ENCODE measurements at places on chromosomes 16 and 17. TPM values are rescaled to one million over a fixed set of nuclear protein-coding genes. Genes with fewer than 3 reads are reported as not detected.
A peak's percentile ranks its signal among the peaks of the same experiment; 100 is the strongest.

The KRTAP4-5 gene
- total RNA-seq = not detected

The ADAM11 gene
- total RNA-seq = 0.66 TPM

The USP6 gene
- total RNA-seq = not detected

The TBC1D26 gene
- not detected for total RNA-seq

The KRT40 gene
- not detected for total RNA-seq

The GNGT2 gene
- total RNA-seq = not detected

The CCL3 gene
- not detected for total RNA-seq

The SLC6A2 gene
- total RNA-seq = not detected

The MYOCD gene
- 0.17 TPM for total RNA-seq

The SNAI3 gene
- total RNA-seq = 0.17 TPM

The TMC7 gene
- total RNA-seq = 0.51 TPM

The HSF5 gene
- total RNA-seq = under 0.01 TPM

DNA sequence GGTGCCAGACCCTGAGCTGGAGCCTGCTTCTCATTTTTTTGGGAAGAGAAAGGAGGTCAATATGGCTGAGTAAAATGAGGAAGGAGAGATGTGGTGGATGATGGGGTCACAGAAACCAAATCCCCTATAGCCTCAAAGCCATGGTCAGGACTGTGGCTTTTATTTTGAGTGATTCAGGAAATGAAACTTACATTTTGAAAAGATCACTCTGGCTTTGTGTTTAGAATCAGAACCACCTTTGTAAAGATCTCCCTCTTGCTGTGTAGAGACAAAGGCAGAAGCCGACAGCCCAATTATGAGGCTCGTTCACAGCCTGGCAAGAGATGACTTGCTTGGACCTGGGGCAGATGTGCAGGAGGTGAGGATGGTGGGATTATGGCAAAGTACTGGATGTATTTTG is 121.6 kb upstream of the ANKFN1 start:
- no peak for DNase-seq

GRCh38 chr16:73616770-73617169 is 568.8 kb upstream of the ZFHX3 start:
- DNase-seq = no peak

DNA sequence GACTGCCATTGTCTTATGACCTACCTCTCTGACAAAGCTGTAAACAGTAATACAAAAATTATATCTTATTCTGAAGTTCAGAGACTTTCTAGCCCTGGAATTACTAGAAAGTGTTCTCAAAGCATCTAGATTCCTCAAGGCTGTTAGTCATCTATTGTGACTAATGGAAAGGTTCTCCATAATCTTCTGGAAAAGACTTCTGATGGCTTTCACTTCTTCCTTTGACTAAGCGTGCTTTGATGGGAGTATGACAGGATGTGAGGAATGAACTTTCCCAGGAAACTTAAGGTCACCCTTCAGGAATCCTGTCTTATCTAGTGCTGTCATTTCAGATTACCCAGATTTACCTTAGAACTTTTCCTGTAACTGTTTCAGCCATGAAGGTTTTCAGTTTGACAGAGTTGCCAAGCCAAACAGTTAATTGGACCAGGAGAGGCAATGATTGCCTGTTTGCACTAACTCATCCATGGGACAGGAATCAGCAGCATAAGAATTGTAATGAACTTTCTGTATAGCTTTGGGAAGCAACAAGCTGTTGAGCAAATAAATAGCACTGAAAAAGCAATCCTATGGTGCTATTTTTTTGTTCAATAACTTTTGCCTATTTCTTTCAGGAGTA is 43.5 kb downstream of the AP2B1 start:
- DNase-seq = peak; percentile 85

DNA sequence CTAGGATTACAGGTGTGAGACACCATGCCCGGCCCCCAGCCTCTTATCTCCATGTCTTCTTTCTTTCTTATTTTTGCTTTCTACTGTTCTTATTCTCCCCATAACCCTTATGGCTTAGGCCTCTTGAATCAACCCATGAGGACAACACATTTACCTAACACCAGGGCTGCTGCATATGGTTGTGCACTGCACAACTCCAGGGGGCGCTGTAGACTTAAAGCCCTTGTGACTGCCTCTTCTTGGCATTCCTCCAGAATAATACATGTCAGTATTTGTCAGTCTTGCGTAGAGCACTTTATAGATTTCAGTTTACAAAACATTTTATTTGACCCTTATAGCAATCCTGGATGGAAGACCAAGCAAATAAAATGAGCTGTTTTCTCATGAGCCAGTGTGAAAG is 225.0 kb upstream of the SALL1 start:
- DNase-seq = no peak

GRCh38 chr17:68640242-68640989 is 39.2 kb upstream of the FAM20A start:
- no peak for DNase-seq

DNA sequence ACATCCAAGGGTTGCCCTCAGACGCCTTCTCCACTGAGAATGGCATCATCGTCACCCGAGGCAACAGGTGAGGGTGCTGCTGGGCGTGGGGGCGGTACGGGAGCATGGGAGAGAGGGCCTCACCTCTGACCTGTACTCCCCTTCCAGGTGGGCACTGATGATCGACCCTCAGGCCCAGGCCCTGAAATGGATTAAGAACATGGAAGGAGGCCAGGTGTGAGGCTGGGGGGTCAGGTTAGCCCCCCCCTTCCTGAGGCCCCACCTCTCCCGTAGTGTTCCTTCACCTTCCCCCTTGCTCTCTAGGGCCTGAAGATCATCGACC is 16.4 kb upstream of the KDM6B start:
- no peak for DNase-seq

DNA sequence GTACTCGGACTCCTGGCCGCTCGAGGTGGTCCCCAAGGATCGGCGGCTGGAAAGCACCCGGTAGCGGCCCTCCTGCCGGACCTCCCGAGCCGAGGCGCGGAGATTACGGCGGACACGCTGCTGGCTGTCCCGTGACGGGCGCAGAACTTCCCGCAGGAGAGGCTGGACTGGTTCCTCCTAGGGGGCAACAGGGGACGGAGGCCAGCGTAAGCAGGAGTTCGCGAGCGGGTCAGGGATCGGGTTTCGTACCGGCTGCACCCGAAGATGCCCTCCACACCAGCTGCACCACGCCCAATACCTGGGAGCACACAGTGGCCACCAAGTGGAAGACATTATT is 341 bp downstream of the SLC7A6OS start:
- no peak for DNase-seq

GRCh38 chr17:79438058-79438457 is 172.8 kb downstream of the RBFOX3 start:
- no peak for DNase-seq

DNA sequence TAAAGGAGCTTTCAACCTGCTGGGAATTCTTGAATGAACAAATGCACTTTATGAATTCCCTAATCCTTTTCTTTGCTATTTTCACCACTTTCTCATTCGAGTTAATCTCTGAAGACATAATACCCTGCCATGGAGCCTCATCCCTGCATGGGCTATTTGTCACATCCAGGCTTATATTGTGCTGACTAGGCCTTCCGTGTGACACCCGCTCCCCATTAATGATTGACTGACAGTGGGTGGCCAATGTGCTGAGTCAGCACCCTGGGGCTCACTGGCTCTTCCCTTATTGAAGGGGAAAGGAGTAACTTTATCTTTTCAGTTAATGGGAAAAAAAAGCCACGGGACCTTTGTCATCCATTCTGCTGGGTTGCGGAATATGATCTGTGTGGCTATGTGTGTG is 1024.8 kb upstream of the EEF2KMT start:
- DNase-seq = no peak

- DNase-seq = peak; percentile 60
These were observed 680 bp downstream of the ZNF629 start for GRCh38 chr16:30786115-30786935.

GRCh38 chr17:75152922-75153779 is 1.2 kb downstream of the JPT1 start:
- peak; percentile 48 for DNase-seq

GRCh38 chr16:55341681-55342080 is 17.7 kb downstream of the IRX6 start:
- DNase-seq = no peak

- DNase-seq = no peak
These were observed 9.3 kb downstream of the GJD3 start for GRCh38 chr17:40355123-40355803.

DNA sequence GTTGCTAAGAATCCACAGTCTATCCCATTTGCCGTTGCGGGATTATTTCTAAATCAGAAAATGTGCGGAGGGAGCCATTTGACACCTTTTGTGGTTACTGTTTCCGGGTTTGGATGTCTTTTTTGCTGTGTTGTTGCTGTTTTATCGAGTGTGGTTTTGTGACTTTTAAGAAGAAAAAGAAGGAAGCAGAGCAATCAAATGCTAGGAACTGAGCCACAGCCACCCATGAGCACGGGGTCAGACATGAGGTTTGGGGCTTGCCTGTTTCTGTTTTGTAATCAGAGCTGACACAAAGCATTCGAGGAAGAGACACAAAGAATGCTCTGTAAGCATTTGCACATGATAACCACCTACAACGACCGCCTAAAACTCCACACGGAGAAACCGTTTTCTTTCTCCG is 53.1 kb upstream of the CHMP6 start:
- DNase-seq = peak; percentile 23

GRCh38 chr17:74396567-74396966 is 29.3 kb downstream of the GPR142 start:
- DNase-seq = no peak

- DNase-seq = no peak
These were observed 356.0 kb downstream of the CA10 start for GRCh38 chr17:51802544-51802943.

DNA sequence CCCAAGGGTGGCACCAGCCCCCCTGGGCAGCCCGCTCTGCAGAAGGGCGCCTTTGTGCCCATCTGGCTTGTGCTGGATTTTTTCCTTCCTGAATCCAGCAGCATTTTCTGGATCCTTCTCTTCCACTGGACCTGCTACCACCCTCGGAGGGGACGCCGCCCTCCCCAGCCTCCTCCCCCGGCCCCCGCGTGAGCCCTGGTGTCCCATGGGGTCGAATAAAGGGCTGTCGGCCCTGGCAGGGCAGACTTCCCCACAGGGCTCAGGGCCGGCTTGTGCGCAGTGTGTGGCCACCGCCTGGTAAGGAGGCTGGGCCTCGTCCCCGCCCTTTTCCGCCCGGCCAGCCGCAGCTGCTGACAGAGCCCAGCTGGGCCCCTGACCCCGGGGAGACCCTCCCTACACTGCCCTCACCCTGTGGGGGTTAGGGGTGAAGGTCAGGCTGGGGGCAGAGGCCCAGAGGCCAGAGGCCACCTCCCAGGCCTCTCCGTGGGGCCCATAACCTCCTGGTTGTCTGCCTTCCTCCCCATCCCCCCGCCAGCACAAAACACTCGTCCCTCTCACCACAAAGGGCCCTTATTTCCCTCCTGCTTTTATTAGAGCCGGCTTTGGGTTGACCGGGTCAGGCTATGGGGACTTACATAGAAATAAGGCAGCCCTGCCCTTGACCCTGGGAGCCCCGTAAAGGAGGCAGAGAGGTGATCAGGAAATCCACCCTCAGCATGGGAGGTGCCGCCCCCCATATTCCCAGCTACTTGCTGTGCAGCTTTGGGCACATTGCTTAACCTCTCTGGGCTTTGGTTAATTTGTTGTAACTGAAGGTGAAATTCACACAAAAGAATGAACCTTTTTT is 179.3 kb upstream of the CIBAR2 start:
- no peak for DNase-seq

DNA sequence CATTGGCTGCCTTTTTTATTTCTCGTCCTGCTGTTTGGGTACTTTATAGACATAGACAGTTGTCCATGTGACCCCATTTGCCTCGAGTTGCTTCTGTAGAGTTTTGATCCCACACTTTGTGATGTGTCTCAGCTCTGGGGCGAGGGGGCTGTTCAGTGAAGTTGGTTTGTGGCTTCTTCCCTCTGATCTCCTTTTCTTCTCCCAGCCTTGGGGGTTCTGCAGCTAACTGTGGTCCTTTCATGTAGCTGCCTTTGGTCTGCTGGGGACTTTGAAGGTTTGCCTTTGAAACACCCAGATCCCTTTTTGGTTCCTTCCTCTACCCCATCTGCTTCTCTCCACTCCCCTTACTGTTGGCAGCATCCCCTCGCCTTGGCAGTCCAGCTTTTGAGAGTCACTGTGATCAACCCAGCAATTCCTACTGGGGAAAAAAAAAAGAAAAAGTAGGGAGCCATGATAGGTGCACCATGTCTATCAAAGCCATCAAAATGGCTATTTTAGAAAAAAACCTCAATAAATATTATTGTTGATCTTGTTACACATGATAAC is 728.8 kb upstream of the RBFOX1 start:
- DNase-seq = no peak

DNA sequence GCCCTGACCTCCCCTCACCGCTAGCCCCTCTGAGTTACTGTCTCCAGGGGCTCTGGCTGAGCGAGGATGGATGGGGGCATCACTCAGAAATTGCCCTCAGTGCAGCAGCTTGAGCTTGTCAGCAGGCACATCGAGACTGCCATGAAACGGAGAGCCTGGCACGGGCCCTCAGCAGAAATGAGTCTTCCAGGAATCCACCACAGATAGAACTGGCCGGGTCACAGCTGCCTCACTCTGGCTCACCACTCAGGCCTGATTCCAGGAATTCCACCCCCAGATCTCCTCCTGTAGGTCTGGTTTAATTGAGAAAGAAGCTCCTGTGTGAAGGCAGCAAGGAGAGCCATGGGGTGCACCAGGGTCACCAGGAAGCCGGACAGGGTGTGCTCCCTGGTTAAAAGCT is 85.5 kb downstream of the GSG1L start:
- DNase-seq = no peak

DNA sequence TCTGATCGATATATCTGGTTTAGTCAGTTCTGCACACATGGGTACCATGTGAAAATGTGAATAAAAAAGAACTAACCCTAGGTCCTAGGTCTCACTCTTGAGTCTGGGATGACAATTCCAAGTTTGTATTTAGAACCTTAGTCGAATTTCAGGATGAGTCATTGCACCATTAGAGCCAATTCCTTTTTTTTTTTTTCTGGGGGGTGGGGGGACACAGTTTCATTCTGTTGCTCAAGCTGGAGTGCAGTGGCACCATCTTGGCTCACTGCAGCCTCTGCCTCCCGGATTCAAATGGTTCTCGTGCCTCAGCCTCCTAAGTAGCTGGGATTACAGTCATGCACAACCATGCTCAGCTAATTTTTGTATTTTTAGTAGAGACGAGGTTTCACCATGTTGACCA is 41.6 kb downstream of the SPAG9 start:
- DNase-seq = peak; percentile 69

GRCh38 chr17:46772475-46773220 is 45.8 kb downstream of the WNT3 start:
- DNase-seq = no peak

GRCh38 chr17:73293480-73293911 is 18.3 kb downstream of the CDC42EP4 start:
- peak; percentile 93 for DNase-seq

GRCh38 chr17:73068322-73069153 is 23.9 kb downstream of the SLC39A11 start:
- peak; percentile 90 for DNase-seq

GRCh38 chr17:17725011-17725751 is 43.9 kb downstream of the RAI1 start:
- no peak for DNase-seq

- DNase-seq = peak; percentile 27
These were observed 631 bp downstream of the TBL3 start for GRCh38 chr16:1972490-1972877.

- DNase-seq = no peak
These were observed 809 bp upstream of the RAB34 start for GRCh38 chr17:28718333-28719020.

- DNase-seq = no peak
These were observed 19.9 kb downstream of the COTL1 start for GRCh38 chr16:84597931-84598351.

GRCh38 chr17:38455288-38455915 is 27.1 kb downstream of the ARHGAP23 start:
- no peak for DNase-seq

Measured in fibroblast of lung (primary cell).